ENCODE measurements at places on chromosomes 6 and 20.

- no peak for DNase-seq
Measured at GRCh38 chr6:75530696-75531095, 37.1 kb upstream of the FILIP1 start.

DNA sequence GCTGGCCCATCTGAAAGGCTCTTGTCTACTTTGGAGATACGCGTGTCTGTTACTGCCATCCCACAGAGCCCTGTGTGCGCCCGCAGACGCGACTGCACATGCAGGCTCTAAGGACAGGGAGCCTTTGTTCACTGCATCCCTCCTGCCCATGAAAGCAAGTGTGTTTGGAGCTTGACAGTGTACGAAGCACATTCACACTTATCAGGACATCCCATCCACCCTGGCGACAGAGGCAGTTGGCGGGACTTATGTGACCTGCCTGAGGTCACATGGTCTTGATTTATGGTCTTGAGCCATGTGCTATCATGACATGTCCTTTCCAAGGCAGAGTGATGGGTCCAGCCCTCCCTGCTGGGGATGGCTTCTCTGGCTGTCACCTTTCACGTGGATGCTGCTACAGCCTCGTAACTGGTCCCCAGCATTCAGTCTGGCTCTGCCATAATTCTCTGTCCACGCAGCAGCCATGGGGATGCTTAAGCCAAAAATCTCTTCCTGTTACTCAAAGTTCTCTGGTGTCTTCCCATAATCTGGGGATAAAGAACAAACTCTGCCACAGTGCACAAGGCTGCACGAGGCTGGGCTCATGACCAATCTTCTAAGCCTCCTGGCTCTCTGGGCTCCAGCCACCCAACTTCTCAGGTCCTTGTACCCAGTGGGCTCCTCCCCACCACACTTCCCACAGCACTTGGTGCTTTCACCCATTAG is 36.3 kb upstream of the FAM83D start:
- DNase-seq: no peak

DNA sequence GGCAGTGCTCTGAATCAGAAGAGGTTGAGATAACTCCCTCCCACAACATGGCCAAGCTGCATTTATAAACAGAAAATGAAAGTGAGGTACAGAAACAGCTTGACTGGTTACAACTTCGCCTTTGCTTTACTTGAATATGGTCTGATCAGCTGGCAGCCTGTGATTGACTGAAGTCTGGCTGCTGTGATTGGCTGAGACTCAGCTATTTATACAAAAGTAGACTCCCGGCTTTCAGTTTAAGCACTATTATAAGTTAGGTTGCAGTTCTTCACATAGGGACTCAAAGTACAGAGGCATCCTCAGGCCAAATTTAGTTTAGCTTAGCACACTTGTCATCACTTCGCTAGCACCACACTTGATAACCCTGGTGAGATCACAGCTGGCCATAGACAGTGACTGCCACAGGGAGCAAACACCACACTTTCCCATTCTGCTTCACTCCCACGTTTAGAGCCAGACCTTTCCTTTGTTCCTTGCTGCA is 362.6 kb downstream of the EPM2A start:
- no peak for DNase-seq

DNA sequence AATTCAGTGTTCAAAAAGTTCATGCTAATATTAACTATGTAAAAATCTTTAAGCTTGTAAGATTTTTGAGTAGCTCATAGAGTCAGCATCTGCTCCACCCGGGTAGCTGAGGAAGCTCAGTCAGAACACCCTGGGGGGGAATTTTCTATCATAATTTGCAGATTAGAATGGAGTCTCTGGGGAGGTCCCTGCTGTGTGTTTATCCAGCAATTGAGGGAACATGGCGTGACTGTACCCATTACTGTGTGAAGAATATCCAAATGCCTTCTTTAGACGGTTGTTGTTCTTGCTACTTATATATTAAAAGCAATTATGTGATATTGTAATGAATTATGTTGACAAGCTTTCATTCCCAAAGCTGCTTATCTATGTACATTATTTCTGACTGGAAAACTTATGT is 64.8 kb downstream of the AIG1 start:
- DNase-seq: no peak

GRCh38 chr20:24833592-24833991 is 115.5 kb upstream of the CST7 start:
- no peak for DNase-seq

- DNase-seq: no peak
Measured at GRCh38 chr20:19713822-19714578, 44.1 kb upstream of the RIN2 start.

GRCh38 chr6:40528051-40528450 is 59.1 kb downstream of the LRFN2 start:
- DNase-seq: no peak

DNA sequence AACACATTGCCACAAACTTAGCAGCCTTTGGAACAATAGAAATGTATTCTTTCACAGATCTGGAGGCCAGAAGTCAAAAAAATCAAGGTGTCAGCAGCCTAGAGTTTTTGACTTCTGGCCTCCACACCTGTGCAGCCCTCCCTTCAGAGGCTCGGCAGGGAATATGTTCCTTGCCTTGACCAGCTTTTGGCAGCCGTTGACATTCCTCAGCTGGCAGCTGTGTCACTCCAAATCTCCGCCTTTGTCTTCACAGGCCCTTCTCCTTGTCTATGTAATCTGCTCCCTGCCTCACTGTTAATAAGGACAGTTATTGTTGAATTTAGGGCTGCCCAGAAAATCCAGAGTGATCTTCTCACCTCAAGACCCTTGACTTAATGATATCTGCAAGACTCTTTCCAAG is 17.2 kb upstream of the AHI1 start:
- no peak for DNase-seq

DNA sequence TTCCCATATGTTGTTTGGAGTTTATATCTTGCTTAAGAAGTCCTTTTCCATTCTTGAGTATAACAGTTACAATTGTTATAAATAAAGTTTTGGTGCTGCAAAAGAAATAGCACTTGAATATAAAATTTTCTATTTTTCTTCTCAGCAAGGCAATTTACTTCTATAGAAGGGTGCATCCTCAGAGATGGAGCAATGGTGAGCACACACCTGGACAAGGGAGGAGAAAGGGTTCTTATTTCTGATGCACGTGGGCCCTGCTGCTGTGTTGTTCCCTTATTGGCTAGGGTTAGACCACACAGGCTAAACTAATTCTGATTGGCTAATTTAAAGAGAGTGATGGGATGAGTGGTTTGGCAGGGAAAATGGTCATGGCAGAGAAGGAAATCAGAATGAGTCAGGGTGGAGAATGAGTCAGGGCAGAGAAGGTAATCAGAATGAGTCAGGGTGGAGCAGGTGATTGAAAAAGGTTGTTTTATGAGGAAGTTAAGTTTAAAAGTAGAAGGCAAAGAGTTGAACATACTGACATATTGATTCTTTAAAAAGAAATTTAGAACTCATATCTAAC is 38.0 kb downstream of the CST8 start:
- DNase-seq: no peak

GRCh38 chr6:9523462-9523861 is 891.4 kb downstream of the TFAP2A start:
- DNase-seq: no peak

DNA sequence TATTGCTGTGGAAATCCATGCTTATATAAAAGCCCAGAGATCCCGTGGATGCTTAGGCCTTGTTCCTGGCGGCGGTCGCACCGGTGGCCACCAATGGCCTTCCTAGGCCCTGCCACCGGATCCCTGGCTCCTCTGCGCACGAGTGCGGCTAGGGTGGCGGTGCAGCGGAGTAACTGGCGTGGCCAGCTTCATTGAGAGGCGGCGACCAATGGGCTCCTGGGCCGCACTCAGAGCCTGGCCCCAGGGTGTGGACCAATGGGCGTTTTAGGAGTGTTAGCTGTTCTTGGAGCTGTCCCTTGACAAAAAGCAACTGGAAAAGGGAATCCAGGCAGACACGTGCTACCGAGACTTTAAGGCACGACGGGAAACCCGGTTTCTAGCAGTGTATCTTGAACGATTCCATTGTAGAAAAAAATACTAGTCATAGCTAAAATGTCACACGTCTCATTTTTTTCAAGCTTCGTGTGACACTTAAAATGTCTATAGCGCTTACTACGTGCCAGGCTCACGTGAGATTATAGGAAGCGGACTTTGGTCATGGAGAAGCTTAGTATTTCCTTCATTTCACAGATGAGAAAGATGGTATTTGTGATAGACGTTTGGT is 1.7 kb downstream of the AMD1 start:
- DNase-seq: peak; percentile 82

- no peak for DNase-seq
Measured at GRCh38 chr6:161744211-161745067, 470.6 kb upstream of the AGPAT4 start.

DNA sequence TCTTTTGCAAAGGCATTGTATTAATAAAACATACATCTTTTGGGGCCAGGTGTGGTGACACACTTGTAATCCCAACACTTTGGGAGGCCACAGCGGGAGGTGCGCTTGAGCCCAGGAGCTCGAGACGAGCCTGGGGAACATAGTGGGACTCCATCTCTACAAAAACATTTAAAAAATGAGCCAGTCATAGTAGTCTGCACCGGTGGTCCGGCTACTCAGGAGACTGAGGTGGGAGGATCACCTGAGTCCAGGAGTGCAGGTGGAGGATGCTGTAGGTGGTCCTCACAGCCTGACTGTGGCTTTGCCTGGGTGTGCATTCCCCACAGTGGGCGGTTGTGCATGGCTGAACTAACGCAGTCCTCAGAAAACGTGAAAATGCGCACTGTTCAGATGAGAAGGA is 162.5 kb downstream of the DLL1 start:
- no peak for DNase-seq

- no peak for DNase-seq
Measured at GRCh38 chr6:124830506-124830905, 131.7 kb upstream of the RNF217 start.

- peak; percentile 85 for DNase-seq
Measured at GRCh38 chr6:136582711-136583471, 32.7 kb upstream of the MAP7 start.

DNA sequence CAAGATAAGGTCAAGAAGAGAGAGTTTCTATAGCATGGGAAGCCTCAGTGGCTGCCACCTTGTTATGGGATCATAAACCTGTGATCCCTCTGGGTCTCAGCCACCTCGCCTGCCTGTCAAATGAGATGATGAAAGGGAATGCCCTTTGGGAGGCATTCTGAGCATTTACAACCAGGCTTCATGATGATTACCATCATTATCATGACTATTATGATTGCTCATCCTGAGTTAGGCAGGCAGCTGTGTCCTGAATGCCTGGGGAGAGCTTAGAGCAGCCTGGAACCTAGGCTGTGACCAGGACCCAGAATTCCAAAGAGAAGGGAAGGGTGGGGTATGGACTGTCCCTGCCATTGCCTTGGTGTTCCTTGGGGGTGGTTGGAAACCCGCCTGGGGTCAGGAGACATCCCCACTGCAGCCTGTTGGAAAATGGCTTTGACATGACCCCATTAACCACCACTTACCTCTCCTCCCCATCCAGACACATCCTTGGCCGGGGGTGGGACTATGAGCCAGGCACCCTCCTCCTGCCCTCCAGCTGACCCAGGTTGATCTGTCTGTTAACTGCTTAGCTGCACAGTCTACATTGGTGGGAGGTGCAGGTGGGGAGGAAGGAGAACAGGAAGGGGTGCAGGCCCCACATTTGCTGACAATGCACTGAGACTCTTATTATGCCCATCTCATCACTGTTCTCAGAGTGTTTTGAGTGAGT is 51.9 kb downstream of the LRFN2 start:
- DNase-seq: no peak

GRCh38 chr6:126909493-126909892 is 209.0 kb upstream of the RSPO3 start:
- no peak for DNase-seq

DNA sequence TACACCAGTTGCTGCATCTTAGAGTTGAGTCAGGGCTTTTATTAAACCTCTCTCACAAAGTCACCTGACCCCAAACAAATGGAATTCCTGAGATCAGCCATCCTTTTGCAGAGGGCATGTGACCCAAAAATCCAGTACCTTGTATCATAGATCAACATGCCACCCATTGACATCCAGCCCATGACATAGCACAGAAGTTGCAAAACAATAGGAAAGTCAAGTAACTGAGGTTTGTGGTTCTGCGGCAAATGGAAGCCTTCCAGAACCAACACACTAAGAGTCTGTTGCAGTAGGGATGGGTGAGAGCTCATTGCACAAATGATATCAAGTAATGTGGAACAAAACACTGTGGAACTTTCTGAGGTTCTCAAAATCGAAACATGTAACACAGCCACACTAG is 111.2 kb downstream of the PDE7B start:
- no peak for DNase-seq

- no peak for DNase-seq
Measured at GRCh38 chr6:170039156-170040114, 251.4 kb downstream of the DLL1 start.

- DNase-seq: no peak
Measured at GRCh38 chr20:4234128-4234527, 218.8 kb upstream of the RNF24 start.

- no peak for DNase-seq
Measured at GRCh38 chr20:32982617-32983458, 21.4 kb downstream of the SUN5 start.

- DNase-seq: peak; percentile 59
Measured at GRCh38 chr20:10676518-10676917, 2.7 kb upstream of the JAG1 start.

DNA sequence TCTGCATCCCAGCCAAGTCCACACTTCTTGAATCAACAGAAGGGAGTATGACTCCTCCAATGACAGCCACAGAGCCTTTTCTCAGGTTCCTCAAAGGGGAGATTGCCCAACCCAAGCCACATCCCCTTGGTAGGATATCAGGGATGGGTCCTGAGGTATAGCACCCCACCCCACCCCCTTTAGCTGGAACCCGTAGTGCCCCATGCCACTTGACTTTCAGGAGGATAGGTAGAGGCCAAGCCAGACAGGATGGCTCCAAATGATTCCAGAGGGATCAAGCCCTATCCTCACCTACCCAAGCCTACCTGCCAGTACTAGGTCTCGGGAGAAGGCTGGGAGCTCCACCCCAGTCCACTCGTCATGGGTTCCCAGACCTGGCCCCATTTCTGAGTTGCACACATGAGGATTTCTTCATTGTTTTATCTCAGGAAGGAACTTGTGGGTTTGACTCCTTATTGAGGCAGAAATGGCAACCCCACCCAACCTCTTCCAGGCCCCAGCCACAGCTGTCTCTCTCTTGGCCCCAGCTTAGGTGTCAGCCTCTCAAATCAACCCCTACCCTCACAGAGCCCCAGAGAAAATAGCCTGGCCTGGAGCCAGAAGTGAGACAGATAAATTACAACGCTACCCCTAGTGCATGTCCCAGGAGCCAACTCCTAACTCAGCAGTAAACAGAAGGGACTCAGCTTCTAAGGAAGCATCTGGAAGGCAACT is 3.6 kb downstream of the CCND3 start:
- DNase-seq: peak; percentile 67

DNA sequence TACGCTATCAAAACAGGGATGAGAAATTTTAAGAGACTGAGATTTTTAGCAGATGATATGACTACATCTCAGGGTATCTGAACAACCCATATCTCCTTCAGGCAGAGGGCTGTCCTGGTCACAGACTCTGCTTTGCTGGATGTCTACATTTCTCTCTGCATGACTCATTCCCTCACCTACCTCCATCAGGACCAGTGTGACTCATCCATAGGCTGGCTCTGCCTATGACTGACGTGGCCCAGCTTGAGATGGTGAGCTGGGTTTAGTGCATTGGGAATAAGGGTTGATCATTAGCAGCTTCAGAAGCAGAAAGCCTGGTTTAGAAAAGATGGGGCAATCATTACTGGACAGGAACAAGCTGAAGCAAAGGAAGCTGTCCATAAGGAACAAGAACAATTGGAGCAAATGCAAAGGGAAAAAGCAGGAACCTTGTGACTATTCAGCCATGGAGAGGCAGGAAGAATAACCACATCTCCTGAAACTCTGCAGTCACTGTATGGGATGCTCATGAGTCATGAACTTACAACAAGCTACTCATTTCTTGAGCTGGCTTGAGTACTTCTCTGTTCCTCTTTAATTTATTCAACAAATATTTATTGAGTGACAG is 86.4 kb upstream of the CBLN4 start:
- DNase-seq: no peak
